Activated naive CD8-positive, alpha-beta T cell treated with anti-CD3 and anti-CD28 coated beads, Interleukin-2, amount 50 U/mL, for 24 hours (primary cell): ENCODE measurements at places on chromosomes 13 and 19.

GRCh38 chr19:23410155-23410554 lies 14.9 kb upstream of the ZNF91 start:
- no peaks in the 10 kb centered on the region for H3K36me3 ChIP-seq
- no peak overlapping the region for H3K4me3 ChIP-seq
- H3K27ac ChIP-seq: no peak overlapping the region
- peaks cover 7% of the 10 kb centered on the region for H3K4me1 ChIP-seq

DNA sequence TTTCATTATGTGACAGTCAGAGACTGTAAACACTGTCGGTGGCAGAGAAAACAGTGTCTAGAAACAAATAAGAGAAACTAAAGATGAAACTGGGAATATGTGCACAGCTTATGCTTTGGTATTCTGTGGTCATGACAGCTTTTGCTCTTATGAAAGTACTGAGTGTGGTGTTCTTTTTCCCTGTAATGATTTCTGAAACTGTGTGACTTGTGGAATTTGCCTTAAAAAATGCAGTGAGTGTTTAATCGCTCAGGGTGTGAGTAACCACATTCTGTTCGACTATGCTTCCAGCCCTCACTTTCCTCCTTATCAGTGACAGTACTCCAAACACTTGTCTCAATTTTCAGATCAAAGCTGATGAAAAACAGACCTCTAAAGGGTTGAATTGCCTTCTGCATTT lies 66.9 kb upstream of the DIAPH3 start:
- no peak overlapping the region for H3K27ac ChIP-seq
- no peak overlapping the region for H3K4me3 ChIP-seq
- H3K36me3 ChIP-seq: no peaks in the 10 kb centered on the region
- no peaks in the 10 kb centered on the region for H3K4me1 ChIP-seq

- no peaks in the 10 kb centered on the region for H3K36me3 ChIP-seq
- H3K27ac ChIP-seq: no peak overlapping the region
- no peaks in the 10 kb centered on the region for H3K4me1 ChIP-seq
- no peaks in the 10 kb centered on the region for H3K27me3 ChIP-seq
- no peak for DNase-seq
Observed at GRCh38 chr13:79966493-79966895, 374.4 kb downstream of the SPRY2 start.

- no peaks in the 10 kb centered on the region for H3K36me3 ChIP-seq
- H3K27me3 ChIP-seq: peaks cover 19% of the 10 kb centered on the region
- no peak for DNase-seq
- no peak overlapping the region for H3K27ac ChIP-seq
Observed at GRCh38 chr13:67228031-67228430, 2.1 kb downstream of the PCDH9 start.

- peak overlapping the region; percentile 69 for H3K27ac ChIP-seq
- DNase-seq: no peak
- peak overlapping the region; percentile 96 for H3K4me3 ChIP-seq
- H3K4me1 ChIP-seq: peaks cover 32% of the 10 kb centered on the region
- H3K27me3 ChIP-seq: no peaks in the 10 kb centered on the region
Observed at GRCh38 chr13:60398907-60399589, 2.0 kb downstream of the TDRD3 start.

DNA sequence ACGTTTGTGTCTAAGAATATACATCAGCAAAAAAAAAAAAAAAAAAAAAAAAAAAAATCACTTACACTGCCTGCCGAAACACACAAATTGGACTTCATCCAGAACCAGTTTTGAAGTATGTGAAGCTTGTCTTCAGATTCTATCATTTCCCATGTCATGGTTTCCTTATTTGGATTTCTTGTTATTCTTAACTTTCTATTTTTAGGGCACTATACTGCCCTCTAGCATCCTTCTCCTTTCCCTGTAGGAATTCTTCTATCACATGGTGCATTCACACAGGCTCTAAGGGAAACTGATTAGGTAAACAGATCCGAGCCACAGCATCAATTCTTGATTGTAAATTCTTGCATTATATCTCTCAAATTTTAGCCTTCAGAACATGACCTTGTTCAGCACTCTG lies 1507.5 kb downstream of the OLFM4 start:
- no peak overlapping the region for H3K27ac ChIP-seq
- DNase-seq: no peak
- H3K4me3 ChIP-seq: no peak overlapping the region
- no peaks in the 10 kb centered on the region for H3K36me3 ChIP-seq
- no peaks in the 10 kb centered on the region for H3K4me1 ChIP-seq

- no peak overlapping the region for H3K4me3 ChIP-seq
- DNase-seq: no peak
- no peaks in the 10 kb centered on the region for H3K27me3 ChIP-seq
- no peak overlapping the region for H3K27ac ChIP-seq
- H3K36me3 ChIP-seq: no peaks in the 10 kb centered on the region
- H3K4me1 ChIP-seq: no peaks in the 10 kb centered on the region
Observed at GRCh38 chr13:63910511-63910910, 2494.9 kb upstream of the PCDH20 start.

GRCh38 chr13:74287724-74288169 lies 153.5 kb upstream of the KLF12 start:
- no peaks in the 10 kb centered on the region for H3K36me3 ChIP-seq
- DNase-seq: peak; percentile 74
- H3K4me1 ChIP-seq: peaks cover 74% of the 10 kb centered on the region
- H3K4me3 ChIP-seq: peak overlapping the region; percentile 81
- H3K27ac ChIP-seq: peak overlapping the region; percentile 93
- no peaks in the 10 kb centered on the region for H3K27me3 ChIP-seq

GRCh38 chr13:24228852-24229458 lies 68.4 kb downstream of the SPATA13 start:
- peaks cover 66% of the 10 kb centered on the region for H3K4me1 ChIP-seq
- no peak overlapping the region for H3K4me3 ChIP-seq
- no peak for DNase-seq
- peak overlapping the region; percentile 87 for H3K27ac ChIP-seq
- peaks cover 2% of the 10 kb centered on the region for H3K36me3 ChIP-seq
- H3K27me3 ChIP-seq: no peaks in the 10 kb centered on the region

- peaks cover 11% of the 10 kb centered on the region for H3K4me1 ChIP-seq
- H3K27ac ChIP-seq: no peak overlapping the region
- no peak for DNase-seq
- peaks cover 14% of the 10 kb centered on the region for H3K36me3 ChIP-seq
- H3K27me3 ChIP-seq: no peaks in the 10 kb centered on the region
- no peak overlapping the region for H3K4me3 ChIP-seq
Observed at GRCh38 chr13:52651897-52652195, 790 bp upstream of the SUGT1 start.

DNA sequence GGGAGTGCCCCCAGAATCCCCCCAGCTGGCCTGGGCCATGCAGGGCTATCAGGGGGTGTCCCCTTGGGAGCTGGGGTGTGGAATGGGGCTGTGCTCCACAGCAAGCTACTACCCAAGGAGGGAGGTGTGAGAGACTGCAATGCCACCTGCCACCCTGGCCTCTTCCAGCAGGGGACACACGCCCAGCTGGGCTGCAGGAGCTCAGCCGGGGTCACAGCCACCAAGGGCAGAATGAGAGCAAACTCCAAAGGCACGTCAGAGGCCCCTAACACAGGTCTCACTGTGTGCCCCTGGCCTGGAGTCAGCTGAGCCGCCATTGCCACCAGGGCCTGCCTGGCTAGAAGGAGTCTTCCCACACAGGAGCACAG lies 55.5 kb downstream of the MLLT1 start:
- H3K4me3 ChIP-seq: no peak overlapping the region
- H3K27me3 ChIP-seq: no peaks in the 10 kb centered on the region
- no peak overlapping the region for H3K27ac ChIP-seq
- H3K36me3 ChIP-seq: peaks cover 6% of the 10 kb centered on the region
- DNase-seq: no peak
